ENCODE measurements at places on chromosomes 11 and 22.

- DNase-seq = no peak
Measured at GRCh38 chr11:64772303-64773018, 5.9 kb downstream of the SF1 start.

GRCh38 chr22:29700206-29700899, 19.4 kb upstream of the CABP7 start:
- DNase-seq = no peak

GRCh38 chr22:36197065-36197440, 4.6 kb downstream of the APOL4 start:
- DNase-seq = no peak

DNA sequence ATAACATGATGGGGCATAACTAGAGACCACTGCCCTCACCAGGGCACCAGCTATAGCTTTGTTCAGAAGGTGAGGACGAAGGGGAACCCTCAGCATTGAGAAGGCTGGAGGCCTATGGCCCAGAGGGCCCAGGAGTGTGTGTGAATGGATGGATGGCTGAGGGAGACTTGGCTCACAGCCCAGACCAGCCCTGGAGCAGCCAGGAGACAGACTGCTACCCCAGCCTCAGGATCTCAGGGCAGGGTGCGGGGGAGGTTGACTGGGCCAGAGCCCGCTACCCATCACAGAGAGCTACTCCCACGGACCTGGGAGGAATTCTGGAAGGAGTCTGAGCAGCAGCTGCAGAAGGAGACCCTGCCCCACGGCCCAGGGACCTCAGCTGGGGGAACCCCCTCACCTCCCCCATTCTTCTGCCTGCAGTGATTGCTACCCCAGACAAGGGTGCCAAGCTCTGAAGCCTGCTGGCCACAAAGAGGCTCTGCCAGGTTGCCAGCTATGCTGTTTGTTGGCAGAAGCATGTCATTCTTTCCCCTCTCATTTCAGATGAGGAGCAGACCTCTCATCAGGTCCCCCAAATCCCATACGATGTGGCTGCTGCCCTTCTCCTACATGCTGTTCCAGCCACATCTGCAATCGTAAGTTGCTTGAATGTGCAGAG, 5.4 kb upstream of the CSDC2 start:
- no peak for DNase-seq

DNA sequence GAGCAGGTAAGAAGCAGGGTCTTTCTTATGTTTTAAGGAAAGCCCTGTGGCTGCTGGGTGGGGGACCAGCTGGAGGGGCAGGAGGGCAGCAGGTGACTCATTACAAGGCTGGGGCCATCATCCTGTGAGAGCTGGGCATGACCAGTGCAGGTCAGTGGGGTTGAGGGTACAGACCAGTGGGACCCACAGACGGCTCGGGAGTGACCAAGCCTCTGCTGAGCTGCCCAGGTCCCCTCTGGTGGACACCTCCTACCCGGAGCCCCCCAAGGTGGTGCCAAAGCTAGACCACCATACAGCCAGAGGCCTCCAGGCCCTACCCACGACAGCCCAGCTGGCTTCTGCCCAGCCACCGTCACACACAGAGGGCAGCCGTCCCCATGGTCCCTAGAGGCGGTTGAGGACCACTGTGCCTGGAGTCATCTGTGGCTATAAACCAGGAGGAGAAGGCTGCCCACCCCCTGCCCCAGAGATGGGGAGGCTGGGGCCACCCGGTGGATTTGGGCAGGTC, 670 bp downstream of the MYEOV start:
- no peak for DNase-seq
